Hematopoietic multipotent progenitor cell treated with erythropoietin and hydrocortisone succinate and interleukin-3 and kit ligand, for 8 days (in vitro differentiated cells): ENCODE measurements at places on chromosomes 3 and 15.

GRCh38 chr3:65572175-65572777, 466.4 kb downstream of the MAGI1 start:
- no peak for DNase-seq

GRCh38 chr3:193910886-193911738, 224.8 kb upstream of the HES1 start:
- DNase-seq: peak; percentile 88

DNA sequence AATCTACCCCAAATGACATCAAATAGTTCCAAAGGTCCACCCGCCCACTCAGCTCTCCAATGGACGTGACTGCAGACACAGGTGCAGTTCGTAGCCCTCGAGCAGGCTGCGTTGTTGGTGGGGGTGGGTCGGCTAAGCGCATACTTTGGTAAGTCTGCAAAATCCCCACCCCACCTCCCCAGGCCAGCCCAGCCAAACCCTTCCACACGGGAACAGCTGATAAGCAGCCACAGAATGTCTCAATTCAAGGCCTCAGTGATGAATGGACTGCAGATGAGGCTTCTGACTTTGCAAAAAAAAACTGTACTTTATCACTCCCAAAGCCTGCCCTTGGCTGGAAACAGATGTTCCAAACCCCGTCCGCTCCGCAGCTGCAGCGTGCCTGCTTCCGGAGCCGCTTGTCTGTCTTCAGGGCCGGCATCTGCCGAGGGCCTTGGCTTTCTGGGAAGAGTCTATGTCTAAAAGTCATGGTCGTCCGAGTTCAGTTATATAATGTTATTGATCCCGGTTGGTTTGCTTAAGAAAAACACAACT, 38.2 kb downstream of the PCSK6 start:
- DNase-seq: peak; percentile 98

GRCh38 chr15:92306663-92307062, 87.0 kb upstream of the ST8SIA2 start:
- peak; percentile 4 for DNase-seq

- no peak for DNase-seq
These were observed 76.6 kb downstream of the LRRFIP2 start for GRCh38 chr3:37097776-37098175.

GRCh38 chr15:35885870-35886269, 339.9 kb upstream of the DPH6 start:
- no peak for DNase-seq

- DNase-seq: no peak
These were observed 11.1 kb downstream of the ZBTB38 start for GRCh38 chr3:141379250-141379966.

DNA sequence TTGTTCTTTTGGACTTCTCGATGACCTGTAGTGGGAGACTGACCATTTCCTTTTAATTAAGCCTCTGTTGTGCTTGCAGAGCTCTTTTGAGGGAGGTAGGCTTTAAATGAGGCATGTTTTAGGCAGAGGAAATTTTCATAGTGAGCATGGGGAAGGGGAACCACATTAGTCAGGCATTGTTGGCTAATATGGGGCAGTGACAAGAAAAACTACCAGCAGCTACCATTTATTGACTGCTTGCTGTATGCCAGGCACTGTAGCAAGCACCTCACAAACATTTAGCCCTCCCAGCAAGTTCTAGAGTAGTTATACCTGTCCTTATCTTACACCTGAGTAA, 10.9 kb downstream of the ATG7 start:
- DNase-seq: no peak

DNA sequence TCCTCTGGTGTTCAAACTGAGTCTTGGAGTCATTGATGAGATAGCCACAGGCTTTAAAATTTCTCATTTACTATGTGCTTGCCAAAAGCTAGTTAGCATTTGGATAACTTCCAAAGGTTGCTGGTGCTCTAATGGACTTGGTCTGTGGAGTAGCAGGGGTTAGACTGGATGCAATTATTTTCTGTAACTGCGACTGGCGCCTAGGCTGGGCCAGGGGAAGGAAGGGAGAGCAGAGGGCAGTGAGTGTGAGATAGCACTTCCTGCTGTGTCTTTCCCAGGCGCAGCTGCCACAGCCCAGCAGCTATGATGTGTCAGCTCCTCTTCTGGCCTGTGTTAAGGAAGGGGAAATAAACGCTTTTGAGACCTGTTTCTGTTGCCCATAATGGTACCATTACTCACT, 98.6 kb downstream of the MYRIP start:
- DNase-seq: no peak

- DNase-seq: no peak
These were observed 356.2 kb downstream of the SV2B start for GRCh38 chr15:91456251-91456718.

DNA sequence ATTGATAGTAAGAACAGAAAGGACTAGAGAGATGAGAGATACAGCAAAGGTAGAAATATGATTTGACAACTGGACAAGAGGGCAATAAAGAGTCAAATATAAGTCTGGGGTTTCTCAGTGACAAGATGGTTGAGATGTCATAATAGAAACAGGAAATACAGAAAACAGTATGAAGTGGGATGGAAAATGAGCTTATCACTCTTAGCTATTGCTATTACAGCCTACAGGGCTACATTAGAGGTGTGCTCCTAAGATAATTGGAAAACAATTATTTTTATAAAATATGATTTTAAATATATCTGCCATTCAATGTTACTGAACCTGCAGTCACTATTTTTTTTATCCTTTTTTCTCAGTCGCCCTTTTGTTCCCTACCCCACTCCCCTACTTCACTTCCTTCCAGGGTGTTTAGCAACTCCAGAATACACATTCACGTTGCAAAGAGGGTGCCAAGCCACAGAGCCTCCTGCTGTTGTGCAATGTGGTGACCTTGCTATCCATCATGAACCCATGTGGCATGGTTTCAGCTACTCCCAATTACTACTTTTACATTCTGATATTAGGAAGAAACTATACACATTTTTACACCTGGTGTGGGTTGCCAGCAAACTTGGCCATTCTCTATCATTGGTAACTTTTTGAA, 6.0 kb downstream of the NRG4 start:
- no peak for DNase-seq

- no peak for DNase-seq
These were observed 109.8 kb downstream of the CACNA1D start for GRCh38 chr3:53604232-53604631.

- no peak for DNase-seq
These were observed 57.4 kb downstream of the ABTB1 start for GRCh38 chr3:127730171-127730570.
